WERI-Rb-1 (cell line): ENCODE measurements at places on chromosomes 5 and 9.

GRCh38 chr5:42832060-42832459 is 20.4 kb upstream of the SELENOP start:
- no peak for DNase-seq

- DNase-seq = no peak
Measured at GRCh38 chr5:113693701-113694100, 180.2 kb downstream of the YTHDC2 start.

DNA sequence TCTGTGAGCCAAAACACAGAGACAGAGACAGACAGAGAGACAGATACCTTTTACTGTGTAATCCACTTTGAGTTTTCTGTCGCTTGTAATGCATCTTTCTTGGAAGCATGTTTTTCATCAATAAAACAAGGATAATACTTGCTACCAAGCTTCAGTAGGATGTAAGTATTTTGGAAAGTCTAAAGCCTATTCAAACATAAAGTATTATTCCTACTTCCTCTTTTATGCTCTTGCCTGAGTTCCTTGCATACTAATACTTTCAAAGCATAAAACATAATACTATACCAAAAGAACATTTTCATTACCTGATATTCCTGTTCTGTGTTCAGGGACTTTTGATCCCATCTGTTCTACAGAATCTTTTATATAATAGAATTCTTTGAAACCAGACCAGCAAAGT is 64.5 kb upstream of the SLC30A5 start:
- DNase-seq = no peak

- DNase-seq = no peak
Measured at GRCh38 chr5:161190086-161190485, 338.1 kb upstream of the ATP10B start.

- no peak for DNase-seq
Measured at GRCh38 chr9:130995086-130996011, 13.6 kb upstream of the LAMC3 start.

DNA sequence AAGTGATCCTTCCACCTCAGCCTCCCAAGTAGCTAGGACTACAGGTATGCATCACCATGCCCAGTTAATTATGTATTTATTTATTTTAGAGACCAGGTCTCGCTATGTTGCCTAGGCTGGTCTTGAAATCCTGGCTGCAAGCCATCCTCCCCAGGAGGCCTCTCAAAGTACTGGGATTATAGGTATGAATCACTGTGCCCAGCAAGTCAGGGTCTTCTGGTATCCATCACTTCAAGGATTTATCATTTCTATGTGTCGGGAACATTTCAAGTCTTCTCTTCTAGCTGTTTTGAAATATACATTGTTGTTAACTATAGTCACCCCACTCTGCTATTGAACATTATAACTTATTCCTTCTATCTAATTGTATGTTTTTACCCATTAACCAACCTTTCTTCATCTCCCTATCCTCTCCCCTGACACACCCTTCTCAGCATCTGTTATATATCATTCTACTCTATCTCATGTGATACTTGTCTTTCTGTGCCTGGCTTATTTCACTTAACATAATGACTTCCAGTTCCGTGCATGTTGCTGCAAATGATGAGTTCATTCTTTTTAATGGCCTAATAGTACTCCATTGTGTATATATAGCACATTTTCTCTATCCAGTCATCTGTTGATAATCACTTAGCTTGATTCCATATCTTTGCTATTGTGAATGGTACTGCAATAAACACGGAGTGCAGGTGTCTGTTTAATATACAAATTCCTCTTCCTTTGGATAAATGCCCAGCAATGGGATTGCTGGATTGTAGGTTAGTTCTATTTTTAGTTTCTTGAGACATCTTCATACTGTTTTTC is 26.4 kb downstream of the UTP15 start:
- no peak for DNase-seq

DNA sequence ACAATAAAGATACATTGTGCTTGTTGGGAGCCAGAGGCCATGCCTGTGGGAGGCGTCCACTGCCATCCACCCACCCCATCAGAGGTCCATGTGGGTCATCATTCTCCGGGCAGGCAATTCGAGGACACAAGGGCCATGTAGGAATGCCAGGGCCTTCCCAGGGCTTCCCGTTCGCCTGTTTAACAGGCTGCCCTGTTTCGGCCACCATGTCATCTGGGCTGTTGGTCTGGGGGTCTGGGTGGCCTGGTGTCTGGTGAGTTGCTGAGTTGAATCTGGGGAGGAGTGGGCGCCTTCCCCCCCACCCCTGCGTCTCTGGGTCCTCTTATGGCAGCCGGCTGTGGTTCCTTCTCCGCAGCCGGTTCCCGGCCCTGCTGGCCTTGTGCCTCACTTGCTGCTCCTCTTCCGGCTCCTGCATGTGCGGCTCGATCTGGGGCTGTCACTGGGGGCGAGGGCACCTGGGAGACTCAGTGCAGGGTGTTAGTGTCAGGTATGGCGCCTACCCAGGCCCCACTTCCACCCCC is 117.4 kb downstream of the WNK2 start:
- no peak for DNase-seq

DNA sequence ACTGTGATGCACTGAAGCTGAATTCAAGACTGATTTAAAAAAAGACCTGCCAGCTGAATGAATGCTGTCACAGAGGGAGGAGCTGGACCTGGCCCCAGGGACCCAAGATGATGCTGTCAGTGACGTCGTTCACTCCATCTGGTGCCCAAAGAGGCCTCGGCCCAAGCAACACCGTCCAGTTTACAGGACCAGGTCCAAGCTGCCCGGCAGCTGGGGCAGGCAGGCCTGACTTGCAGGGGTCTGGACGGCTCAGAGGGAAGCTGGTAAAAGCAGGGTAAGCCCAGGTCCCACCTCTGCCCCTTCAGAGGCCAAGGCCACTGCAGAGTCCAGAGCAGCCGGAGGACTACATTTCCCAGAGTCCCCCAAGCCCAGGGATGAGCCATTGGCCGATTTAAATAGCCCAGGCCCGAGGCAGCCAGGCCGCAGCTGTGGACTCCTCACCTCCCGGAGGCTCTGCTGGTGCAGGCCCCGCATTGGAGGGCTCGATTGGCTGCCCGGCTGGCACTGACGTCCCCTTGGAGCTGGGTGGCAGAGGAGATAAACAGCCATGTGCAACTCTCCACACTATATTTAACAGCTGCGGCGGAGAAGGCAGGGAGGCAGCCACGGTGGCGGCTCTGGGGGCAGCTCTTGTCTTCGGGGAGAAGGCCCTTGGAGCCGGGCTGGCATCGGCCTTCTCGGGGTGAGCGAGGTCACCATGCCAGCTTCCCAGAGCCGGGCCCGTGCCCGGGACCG is at the start of gene PLPP7:
TSS of gene PLPP7 (plus strand) at position 423 of the 735 bp plus-strand sequence. CDS start at position 698, 275 bp downstream.
- DNase-seq = peak; percentile 84

GRCh38 chr9:89484475-89485404 is 13.2 kb downstream of the SEMA4D start:
- DNase-seq = no peak

DNA sequence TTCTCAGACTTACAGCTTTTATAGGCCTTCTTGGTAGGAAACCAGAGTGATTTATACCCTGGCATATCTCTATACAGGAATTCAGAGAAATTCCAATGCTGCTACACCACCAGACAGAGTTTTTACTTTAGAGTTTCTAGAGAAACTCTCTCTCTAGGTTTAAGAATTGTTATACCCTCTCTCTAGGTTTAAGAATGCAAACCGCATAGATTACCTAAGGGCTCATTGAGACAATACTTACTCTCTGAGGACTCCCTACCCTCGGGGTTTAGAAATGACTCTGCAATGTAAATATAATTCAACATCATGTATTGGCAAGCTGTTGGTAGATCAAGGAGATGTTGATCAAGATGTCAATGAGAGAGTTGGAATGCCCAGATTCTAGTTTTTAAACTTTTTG is 15.3 kb upstream of the ELAVL2 start:
- no peak for DNase-seq

- no peak for DNase-seq
Measured at GRCh38 chr5:61599370-61600122, 267.5 kb downstream of the ZSWIM6 start.

DNA sequence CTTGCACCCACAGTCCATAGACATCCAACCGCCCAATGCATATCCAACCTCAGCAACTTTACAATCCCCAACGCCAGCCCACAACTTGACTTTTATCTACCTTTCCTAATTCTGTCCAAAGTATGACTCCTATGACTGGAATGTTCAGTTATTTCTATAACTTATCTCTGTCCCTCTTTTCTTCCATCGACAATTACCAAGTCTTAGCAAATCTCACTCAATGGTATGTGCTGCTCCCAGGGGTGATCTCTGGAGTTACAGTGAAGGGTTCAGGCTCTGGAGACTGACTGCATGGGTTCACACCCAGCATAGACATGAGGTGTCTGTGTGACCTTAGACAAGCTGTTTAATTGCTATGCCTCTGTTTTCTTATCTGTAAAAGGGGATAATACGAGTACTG is 106.9 kb downstream of the SPOCK1 start:
- DNase-seq = no peak

DNA sequence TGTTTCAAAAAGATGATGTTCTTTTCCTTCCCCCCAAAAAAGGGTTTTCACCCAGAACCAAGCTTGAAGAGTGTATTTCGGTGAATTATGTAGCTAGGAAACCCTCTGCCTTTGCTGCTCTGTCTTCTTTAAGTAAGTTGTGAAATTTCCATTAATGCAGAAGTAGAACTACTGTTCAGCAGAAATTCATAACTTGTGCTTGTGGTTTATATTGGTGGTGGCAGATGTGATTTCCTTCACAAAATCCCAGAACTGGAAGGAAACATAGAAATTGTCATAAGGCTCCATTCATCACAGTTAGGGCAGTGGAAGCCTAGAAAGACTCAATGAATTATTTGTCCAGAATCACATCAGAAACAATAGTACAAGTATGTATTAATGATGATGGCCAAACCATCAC is 42.1 kb upstream of the DAB2 start:
- DNase-seq = no peak

DNA sequence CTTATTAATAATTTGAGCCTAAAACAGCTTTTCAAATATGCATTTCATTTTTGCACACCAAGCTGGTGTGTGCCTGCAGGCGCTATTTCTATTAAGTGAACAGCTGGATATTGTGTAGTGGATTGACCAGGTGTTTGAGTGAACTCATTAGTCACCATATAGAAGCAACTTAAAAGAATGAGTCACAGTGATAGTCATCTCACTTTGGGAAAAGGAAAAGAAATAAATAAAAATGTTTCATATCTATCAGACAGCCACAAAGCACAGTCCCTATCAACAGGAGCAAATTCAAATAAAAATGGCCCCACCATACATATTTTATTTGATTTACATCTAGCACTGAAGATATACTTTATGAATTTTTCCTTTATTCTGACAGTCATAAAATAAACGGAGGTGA is 456.5 kb upstream of the CDH9 start:
- no peak for DNase-seq

DNA sequence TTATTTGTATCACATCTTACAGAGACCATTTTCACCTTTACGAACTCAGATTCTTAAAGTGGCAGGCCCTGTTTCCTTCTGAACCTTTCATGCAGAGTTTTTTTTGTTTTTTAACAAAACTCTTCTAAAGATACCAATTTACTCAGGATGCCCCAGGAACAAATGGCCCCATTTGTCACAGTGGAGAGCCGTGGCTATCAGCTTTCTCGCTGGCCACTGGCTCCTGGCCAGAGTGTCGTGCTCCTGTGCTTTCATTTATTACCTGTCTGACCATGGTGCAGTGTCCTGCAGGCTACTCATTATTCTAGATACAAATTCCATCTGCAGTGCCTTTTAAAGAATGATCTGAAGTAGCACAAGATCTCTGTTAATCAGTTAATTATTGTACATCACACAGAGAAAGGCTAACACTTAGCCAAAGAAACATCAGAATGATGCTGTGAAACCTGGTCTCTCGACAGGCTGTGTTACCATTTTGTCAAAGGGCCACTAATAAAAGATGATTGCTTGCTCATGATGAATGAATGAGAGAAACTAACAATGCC is 27.8 kb downstream of the ADRA1B start:
- no peak for DNase-seq

DNA sequence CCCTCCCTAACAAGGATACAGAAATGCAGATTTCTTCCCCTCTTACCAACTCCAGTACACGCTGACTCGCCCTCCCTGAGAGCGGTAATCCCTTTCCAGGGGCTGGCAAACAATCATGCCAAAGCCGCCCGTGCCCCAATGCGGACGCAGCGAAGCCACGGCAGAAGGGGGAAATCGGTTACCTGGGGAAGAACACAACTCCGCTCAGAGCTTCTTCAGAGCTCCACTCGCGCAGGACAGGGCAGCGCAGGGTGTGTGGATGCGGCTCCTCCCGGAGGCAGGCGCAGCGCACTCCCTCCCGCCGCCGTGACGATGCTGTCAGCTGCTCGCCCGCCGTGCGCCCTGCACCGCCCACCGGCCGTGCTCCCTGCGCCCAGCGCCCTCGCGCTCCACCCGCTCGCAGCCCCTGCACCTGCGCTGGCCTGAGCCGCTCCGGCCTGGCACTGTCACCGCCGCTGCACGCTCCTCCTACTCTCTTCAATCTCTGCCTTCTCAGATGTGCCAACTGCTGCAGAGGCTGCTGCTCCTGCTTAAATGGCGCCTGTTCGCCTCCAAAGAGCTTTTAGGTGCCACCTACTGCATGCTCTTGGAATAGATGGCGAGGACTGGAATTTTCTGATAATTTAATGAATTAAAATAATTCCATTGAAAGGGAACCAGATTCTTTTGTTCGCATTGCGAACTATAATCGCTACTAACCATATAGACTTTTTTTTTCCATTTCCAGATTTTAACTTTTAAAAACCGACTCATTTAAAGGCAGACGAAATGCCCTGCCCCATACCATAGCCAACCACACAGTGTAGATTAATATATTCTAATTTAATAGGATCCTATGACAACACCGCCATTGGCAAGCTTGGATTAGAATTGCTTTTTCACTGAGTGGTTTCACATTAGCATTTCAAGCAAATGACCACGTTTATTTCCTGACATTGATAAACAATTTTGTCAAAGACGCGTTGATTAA is at the start of gene DIRAS2:
TSS of gene DIRAS2 (minus strand) at position 255 of the 970 bp plus-strand sequence. CDS start 28,997 bp downstream, outside the sequence.
- DNase-seq = peak; percentile 84

GRCh38 chr9:131578731-131579504 is 33.6 kb downstream of the PRRT1B start:
- DNase-seq = no peak

- DNase-seq = no peak
Measured at GRCh38 chr9:25681266-25681665, 3.0 kb upstream of the TUSC1 start.

DNA sequence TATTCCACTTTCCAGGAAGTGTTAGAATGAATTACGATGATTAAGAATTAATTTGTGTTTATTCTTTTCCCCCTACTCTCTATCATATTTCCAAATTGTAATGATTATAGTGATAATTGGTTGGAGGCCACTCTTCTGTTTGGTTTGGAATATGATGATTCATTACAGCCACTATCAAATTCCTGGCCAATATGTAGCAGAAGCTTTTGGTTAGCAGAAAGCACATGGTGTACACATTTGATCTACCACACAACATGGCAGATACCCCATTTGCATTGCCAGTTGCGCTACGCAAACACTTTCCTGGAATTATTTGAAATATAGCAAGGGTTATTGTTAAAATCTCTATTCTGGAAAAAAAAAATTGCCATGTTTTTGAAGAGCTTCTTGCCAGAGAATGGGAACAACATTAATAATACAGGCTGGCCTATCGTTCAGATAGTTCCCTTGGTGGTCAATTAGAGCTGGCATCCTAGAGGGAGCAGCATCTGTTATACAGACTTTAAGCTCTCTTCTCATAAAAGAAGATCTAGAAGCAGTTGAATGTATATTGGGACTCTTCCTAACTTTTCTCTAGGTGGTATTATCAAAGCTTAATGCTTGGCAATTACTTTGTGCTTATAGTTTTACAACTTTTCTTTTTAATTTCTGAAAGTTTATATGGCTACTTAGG is 455.0 kb upstream of the ACTBL2 start:
- no peak for DNase-seq
